ENCODE measurements at places on chromosomes 5 and 9.
A peak's percentile ranks its signal among the peaks of the same experiment; 100 is the strongest.

GRCh38 chr9:89886281-89886700 lies 281.5 kb downstream of the GADD45G start:
- DNase-seq, result no peak

GRCh38 chr9:133275105-133276000 lies at the start of gene ABO:
Gene ABO, minus strand, starts transcription at chr9:133275201.
- no peak for DNase-seq

GRCh38 chr9:116985596-116985995 lies 298.5 kb downstream of the TRIM32 start:
- no peak for DNase-seq

DNA sequence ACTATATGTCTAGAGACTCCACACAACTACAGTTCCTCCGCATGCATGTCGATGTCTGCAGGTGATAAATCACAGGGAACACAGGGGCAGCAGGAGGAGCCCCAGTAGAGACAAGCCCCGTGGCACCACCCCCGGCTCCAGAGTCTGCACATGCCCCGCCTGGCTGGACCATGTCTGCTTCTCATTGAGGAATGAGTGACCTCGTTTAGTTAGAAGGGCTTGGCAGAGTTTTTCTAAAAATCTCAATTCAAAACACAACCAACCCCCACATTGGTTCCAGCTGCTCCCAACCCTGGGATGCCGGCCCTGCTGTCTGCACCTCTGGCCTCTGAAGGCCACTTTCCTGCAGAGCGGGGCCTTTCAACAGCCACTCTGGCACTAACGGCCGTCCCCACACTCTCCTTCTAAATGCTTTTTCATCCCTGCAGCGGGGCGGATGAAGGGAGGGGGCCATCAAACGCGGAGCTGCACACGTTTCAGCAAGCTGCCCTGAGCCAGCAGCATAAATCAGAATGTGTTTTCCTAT lies 106.3 kb downstream of the ROR2 start:
- no peak for DNase-seq

DNA sequence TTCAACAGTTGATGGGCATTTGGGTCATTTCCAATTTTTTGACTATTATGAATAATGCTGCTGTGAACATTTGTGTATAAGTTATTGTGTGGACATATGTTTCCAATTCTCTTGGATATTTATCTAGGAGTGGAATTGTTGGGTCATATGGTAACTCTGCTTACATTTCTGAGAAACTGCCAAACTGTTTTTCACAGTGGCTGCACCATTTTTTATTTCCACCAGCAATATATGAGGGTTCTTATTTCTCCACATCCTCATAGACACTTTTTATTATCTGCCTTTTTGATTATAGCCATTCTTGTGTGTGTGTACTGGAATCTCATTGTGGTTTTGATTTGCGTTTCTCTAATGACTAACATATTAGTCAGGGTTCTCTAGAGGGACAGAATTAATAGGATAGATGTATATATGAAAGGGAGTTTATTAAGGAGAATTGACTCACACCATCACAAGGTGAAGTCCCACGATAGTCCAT lies 14.7 kb upstream of the MED27 start:
- peak; percentile 91 for DNase-seq

DNA sequence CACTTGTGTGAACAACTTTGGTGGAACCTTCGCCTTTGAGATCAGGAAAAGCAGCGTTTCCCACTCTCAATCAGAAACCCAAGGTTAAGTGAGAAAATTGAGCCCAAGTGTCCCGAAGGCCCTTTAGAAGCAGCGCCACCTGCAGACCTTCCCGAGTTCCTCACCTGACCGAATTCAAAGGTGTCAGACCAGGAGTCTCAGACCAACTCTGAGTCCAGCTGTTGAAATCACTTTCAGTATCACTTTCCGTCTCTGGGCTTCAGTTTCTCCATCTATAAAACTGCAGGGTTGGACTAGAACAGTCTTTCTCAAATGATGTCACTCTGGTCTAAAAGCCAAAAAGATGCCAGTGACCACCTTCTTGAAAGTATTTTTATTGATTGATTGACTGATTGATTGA lies 31.7 kb upstream of the GRHPR start:
- no peak for DNase-seq

- no peak for DNase-seq
Measured at GRCh38 chr5:107389775-107390148, 281.0 kb downstream of the EFNA5 start.

DNA sequence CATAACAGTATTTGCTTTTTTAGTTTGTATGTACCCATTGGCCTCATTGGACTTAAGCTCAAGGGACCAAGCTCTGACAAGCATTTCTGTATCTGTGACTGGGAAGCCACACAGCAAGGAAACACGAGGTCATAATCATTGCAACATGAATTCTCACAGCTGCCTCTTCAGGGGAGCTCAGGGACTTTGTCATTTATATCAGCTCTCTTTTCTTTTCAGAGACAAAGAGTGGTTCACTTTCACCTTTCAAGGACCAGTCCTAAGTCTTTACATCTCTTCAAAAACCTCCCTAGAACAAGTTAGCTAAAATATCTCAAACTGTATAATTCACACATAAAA lies 58.6 kb downstream of the ADAMTS12 start:
- DNase-seq, result no peak

DNA sequence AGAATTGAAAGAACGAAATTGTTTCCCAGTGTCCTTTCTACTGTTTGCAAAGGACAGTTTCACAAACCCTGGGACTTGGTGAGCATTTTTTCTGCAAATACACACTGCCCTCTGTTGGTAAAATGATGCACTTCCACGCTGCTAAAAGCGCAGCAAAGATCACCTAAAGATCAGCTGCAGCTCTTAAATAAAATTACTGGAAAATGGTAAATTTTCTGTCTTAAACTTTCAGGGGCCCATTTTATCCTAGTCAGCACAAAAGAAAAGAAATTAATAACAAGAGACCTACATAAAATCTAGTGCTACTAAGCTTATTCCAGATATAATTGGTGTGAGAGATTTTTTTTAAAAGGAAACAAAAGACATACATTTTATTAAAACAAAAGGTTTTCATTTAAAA lies 566.0 kb downstream of the CAAP1 start:
- DNase-seq, result peak; percentile 71

GRCh38 chr5:143749581-143750205 lies 62.3 kb upstream of the HMHB1 start:
- no peak for DNase-seq

DNA sequence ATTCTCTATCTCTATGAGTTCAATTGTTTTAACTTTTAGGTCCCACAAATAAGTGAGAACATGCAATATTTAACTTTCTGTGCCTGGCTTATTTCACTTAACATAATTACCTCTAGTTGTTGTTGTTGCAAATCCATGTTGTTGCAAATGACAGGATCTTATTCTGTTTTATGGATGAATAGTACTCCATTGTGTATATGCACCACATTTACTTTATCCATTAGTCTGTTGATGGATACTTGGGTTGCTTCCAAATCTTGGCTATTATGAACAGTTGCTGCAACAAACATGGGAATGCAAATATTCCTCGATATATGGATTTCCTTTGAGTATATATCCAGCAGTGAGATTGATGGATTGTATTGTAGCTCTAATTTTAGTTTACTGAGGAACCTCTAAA lies 36.3 kb downstream of the MEGF9 start:
- DNase-seq, result no peak

- DNase-seq, result no peak
Measured at GRCh38 chr9:91306296-91306630, 55.5 kb downstream of the AUH start.

DNA sequence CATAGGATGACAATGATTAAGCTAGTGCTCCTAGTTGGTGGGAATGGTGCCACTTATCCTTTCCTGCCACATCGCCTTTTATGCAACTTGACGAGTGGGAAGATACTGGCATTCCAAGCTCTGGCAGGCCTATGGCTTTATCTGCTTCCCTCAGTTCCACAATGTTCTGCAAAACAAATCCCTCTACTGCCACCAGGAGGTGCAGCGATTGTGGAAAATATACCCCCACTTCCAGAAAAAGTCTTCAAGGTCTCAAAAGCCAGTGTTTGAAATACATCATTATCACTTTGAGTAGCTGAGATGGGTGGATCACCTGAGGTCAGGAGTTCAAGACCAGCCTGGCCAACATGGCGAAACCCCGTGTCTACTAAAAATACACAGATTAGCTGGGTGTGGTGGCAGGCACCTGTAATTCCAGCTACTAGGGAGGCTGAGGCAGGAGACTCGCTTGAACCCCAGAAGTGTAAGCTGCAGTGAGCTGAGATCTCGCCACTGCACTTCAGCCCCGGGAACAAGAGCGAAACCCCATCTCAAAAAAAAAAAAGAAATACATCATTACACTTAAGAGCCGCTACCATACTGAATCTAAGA lies 3.4 kb downstream of the CLINT1 start:
- peak; percentile 50 for DNase-seq

DNA sequence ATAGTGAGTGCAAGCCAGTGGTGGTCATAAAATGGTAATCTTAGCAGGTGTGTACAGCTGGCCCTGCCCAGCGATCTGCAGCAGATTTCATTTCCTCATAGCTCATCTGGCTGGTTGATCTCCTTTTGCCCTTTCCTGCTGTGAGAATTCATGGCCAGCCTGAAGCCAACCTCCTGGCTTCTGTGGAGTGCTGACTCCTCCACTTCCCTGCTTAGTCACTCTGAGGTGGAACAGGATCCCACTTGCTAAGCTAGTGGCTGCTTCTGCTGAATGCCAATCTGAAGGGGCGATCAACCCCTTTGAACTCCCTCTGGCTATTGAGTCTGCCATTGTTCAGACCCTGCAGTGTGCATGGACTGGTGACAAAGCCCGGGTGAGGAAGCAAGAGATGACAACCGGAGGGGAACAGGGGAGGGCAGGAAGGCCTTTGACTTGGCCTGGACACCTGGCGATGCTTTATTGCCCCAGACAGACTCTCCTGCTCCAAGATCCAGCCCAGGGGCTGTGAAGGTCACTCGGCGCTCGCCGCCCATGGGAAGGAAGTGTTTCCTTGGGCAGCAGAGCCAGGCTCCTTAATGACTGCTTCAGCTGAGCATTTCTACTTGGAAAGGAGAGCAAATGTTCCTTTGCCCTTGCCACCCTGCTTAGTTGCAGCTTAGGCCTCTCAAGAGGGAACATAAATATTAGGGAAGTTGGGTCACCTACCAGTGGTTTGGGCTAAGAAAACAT lies 341.1 kb downstream of the ZSWIM6 start:
- peak; percentile 86 for DNase-seq

DNA sequence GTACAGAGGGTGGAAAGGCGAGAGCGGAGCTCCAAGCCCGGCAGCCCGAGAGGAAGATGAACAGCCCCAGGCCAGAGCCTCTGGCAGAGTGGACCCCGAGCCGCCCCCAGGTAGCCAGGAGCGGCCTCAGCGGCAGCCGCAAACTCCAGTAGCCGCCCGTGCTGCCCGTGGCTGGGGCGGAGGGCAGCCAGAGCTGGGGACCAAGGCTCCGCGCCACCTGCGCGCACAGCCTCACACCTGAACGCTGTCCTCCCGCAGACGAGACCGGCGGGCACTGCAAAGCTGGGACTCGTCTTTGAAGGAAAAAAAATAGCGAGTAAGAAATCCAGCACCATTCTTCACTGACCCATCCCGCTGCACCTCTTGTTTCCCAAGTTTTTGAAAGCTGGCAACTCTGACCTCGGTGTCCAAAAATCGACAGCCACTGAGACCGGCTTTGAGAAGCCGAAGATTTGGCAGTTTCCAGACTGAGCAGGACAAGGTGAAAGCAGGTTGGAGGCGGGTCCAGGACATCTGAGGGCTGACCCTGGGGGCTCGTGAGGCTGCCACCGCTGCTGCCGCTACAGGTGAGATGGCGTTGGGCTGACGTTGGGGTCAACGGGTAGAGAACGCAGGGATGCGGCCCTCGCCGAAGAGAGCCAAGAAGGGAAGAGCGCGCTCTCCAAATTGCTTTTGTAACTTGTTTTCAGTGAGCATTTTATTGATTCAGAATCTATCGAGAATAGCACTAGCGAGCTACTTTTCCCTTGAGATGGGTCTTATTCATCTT lies at the start of gene PTGER4:
PTGER4 (plus strand) TSS at position 3 of the 769 bp plus-strand sequence. CDS start 1,079 bp downstream, outside the sequence.
- DNase-seq, result no peak

DNA sequence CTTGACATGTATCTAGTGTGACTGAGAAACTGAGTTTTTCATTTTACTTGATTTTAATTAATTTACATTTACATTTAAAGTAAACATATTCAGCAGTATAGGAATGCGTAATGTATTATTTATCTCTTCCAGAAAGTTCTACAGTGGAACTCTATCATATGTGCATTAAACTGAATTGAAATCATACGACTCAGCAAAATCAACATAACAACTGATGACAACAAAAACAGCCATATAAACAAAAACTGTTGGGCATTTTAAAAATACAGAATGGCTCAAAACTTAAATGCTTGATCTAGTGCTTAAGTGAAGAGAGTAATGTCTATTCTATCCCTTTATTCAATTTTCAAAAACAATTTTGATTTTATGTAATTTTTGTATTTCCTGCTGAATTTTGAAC lies 134.4 kb downstream of the TRPM3 start:
- no peak for DNase-seq

- DNase-seq, result no peak
Measured at GRCh38 chr5:179472174-179472573, 78.2 kb upstream of the RUFY1 start.

- no peak for DNase-seq
Measured at GRCh38 chr9:29214154-29214689, 1640.9 kb upstream of the C9orf72 start.

DNA sequence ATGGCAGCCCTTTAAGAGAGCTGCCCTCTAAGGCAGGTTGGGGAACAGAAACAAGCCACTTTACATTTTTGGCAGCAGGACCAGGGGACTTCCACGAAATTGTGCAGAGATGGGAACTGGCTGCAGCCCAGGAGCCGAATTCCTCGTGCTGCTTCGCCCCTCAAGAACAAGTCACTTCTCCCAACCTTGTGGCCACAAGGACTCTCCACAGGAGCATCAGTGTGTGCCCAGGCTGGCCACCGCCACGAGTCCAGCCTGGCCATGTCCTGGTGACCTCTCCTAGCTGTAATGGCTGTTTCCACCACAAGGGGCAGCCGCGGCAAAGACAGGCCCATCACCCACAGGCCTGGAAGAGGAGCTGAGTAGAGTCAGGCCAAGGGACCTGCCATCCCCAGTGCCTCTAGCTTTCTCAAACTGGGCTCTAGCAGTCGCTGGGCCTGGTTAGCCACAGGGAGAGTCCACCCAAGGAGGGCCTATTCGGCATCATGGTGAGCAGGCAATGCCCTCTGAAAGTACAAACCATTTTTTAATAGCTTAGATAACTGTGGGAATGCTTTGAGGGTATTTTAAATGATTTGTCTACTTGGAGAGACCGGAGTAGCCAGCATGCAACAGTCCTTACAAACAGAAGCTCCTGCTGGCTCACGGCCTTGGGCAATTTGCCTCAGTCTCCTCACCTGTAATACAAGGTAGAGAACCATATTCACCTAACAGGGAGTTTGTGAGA lies 129.0 kb downstream of the COL23A1 start:
- peak; percentile 41 for DNase-seq

DNA sequence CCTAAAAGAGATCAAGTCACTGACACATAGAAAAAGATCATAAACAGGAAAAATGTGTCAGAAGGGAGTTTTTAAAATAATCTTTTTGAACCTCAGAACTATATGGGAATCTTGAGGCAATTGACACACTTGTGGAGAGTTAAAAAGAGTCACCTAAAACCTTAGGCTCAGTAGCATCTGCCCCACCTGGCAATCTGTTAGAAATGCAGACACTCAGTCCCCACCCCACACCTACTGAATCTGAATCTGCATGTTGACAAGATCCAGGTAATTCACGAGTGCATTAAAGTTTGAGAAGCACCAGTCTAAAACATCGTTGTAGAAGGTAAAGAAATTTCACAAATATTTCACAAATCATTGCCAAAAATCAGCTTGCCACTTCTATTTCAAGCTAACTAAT lies 388.3 kb downstream of the NR2F1-AS1 start:
- DNase-seq, result no peak

All from HT1080 (cell line).